ENCODE measurements at places on chromosomes 13 and 19. TPM values are rescaled to one million over a fixed set of nuclear protein-coding genes. Genes with fewer than 3 reads are reported as not detected.

DNA sequence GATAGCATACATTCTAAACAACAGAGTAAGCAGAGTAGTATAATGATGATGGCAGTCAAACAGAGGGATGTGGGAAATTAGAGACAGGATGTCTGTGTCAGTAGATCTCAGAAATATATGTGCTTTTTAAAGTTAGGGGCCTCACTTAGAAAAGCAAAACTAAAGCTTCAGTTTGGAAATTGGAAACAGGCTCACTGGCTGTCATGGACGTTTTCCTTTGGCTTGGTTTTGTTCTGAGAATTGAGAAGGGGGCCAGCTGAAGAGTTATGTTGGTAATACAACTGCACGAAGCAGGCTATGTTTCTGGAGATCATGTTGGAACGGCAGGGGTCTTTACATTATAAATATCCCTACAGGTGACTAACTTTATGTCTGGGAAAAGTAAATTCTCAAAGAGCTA is 261.3 kb downstream of the LMO7 start:
- no peak for DNase-seq

The CYP2B6 gene
- not detected for total RNA-seq

DNA sequence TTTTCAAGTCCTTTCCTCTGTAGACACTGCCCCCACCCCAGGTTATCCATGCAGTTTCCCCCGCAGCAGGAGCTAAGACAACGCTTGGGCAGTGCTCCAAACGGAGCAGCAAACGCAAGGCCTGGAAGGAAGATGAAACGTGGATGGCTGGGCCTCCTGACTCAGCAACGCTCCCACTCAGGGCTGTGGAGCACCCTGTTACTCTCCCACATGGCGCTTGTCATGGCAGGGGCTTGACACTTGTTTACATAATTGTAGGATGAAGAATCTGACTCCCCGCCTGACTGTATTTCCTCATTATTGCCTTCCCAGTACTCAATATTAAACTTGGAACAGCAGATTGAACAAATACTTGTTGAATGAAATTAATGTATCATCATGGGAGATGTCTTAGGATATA is 799 bp upstream of the C1QTNF9B start:
- DNase-seq, result no peak

GRCh38 chr13:28630869-28631268 is 28.1 kb upstream of the POMP start:
- DNase-seq, result no peak

DNA sequence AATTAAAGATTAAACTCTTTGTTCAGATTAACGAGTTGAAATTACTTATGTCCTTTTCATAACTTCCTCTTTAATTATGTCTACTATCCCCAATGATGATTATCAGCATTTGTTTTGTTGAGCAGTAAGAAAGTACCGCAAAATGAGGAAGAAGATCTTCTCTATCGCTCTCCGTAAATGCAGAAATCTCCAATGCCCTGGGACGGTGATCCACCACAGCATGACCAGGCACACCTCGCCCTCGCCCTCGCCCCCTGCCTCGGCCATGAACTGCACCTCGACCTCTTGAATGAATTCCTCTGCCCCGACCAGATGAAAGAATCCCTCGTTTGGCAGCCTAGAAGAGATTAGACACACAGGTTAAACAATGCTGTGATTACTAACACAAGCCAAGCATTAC is 69.1 kb downstream of the RBM26 start:
- DNase-seq, result no peak

- DNase-seq, result no peak
These were observed 51.3 kb downstream of the C13orf46 start for GRCh38 chr13:113922412-113923118.
